ENCODE measurements at places on chromosomes 2 and 18.

- no peak for DNase-seq
These were observed 74.9 kb upstream of the AGAP1 start for GRCh38 chr2:235418918-235419317.

GRCh38 chr2:223835701-223836532 lies 1.5 kb downstream of the AP1S3 start:
- DNase-seq, result no peak

- no peak for DNase-seq
These were observed 15.0 kb downstream of the SLC3A1 start for GRCh38 chr2:44290261-44290660.

DNA sequence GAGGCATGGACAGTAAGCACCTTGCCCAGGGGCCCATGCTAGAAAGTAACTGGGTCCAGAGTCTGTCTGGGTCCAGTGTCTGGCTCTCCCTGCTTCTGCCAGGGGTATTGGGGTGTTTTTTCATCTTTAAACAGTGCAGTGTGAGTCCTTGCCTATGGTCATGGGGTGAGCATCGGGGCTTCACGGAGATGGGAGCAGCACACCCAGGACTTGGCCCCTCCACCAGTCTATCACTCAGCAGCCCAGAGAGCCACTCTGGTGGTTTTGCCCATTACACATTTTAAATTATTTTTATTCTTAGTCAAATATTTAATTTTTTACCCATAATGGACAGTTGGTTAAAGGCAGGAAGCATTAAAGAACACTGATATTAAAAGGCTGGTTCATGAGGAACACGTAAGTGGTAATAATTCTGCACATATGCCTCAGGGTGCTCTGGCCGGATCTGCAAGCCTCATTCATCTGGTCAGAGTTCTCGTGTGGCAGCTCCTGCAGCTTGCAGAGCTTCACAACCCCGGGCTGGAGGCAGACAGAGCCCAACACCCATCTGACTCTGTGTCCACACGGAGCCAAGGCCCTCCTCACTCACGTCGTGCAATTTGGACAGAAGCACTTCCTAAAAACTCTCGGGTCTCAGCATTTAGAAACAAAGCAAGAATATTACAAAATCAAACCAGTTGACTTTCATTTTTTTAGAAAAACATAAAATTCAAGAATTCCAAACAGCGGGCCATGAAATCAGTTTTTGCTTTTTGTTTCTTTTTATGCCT lies 204.1 kb downstream of the CTIF start:
- DNase-seq, result no peak

All from epithelial cell of prostate (primary cell).